ENCODE measurements at places on chromosomes 12 and 14.
A peak's percentile ranks its signal among the peaks of the same experiment; 100 is the strongest.

GRCh38 chr12:3137268-3137781 lies 60.1 kb downstream of the TSPAN9 start:
- DNase-seq: no peak

DNA sequence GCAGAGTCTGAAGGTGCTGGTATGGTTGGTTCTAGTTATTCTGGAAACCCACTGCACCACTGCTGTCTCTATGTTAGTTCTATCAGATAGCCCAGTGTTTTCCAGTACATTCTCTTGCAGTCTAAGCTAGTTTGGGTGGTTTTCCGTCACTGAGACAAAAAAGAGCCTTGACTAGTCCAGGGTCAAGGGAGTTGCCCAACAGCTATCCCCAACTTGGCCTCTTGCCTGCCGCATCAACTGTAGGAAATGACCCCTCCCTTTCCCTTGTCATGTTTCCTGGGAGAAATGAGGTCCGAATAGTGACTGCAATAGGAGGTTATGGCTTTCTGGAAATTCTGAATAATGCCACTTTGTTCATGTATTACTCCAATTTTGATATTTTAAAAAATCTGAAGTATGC lies 160.4 kb downstream of the EFCAB11 start:
- no peak for DNase-seq

- DNase-seq: no peak
These were observed 183.3 kb downstream of the EFCAB11 start for GRCh38 chr14:89771251-89771650.

DNA sequence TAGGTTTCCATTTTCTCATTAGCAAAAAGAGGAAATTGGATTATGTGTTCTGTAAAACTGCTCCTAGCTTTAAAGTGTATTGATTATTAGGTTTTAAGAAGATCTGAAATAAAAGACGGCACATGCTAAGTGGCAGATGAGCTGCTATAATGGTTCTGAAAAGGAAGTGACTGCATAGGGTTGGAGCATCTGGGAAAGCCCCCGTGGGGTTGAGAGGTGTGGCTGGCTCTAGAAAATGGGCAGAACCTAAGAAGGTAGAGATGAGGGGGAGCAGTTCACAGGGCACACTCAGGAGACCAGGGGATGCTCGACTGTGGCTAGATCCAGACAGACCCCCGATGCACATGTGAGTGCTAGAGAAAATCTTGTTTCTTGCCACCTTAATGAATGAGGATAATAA lies 1.9 kb downstream of the IFNG-AS1 start:
- DNase-seq: peak; percentile 32

GRCh38 chr14:104706733-104707607 lies 17.1 kb upstream of the ADSS1 start:
- no peak for DNase-seq

DNA sequence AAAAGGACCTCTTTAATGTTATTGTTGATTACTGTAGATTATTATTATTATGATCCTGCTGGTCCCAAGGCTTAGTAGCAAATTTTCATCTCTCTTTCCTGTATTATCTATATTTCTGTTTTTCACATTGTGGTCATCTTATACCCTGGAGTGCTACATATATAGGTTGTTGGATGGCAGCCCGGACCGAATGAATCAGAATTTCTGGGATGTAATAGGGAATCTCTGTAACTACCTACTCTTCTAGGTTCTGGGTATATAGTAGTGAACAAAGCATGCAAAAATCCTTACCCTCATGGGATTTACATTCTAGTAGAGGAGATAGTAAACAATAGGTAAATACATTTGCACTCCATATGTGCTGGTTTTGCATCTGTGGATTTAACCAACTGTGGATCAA lies 31.4 kb downstream of the NUBPL start:
- no peak for DNase-seq

DNA sequence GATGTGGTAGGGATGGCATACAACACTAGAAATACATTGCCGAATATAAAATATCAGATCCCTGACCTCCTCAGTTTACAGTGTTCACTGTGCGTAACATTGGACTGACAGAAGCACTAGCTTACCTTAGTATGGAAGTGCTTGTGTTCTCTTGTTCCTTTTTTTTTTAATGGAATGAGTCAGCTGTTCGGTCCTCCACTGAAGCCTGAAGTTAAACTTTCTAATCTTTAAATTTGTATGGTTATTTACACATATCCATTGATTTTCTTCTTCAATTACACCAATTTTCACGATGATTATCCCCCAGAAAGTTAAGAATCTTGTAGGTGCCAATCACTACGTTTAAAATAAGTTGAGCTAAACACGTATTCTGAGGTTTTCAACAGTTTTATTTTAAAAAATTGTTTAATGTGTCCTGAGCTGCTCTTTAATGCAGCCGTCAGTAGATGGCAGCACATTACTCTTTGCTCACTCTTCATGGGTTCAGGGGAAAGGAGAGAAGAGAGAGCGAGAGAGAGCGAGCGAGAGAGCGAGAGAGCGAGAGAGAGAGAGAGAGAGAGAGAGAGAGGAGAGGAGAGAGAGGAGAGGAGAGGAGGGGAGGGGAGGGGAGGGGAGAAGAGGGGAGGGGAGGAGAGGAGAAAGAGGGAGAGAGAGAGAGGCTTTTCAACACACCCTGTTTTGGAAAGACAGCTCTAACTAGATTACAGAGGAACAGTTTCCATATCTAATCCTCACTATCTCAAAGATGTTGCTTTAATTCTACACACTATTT lies 134.7 kb upstream of the SCAF11 start:
- peak; percentile 3 for DNase-seq

- DNase-seq: no peak
These were observed 2.1 kb upstream of the EMC9 start for GRCh38 chr14:24143511-24143910.

DNA sequence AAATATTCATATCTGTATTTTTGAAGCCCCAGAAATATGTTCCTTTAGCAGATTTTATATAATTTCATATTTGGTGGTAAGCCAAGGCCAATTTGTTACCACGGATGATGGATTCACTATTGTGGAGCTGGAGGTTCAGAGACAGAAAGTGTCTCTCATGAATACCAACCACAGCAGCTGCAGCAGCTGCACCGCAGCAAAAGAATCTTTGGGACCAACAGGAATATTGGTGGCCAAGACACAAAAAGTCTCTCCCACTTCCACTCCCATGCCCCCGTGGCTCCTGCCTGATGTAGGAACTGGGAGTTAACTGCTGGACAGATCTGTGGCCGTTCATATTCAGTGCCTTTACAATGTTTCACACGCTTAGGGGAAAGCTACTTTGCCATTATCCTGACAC lies 155.3 kb downstream of the ADAMTS20 start:
- DNase-seq: no peak

DNA sequence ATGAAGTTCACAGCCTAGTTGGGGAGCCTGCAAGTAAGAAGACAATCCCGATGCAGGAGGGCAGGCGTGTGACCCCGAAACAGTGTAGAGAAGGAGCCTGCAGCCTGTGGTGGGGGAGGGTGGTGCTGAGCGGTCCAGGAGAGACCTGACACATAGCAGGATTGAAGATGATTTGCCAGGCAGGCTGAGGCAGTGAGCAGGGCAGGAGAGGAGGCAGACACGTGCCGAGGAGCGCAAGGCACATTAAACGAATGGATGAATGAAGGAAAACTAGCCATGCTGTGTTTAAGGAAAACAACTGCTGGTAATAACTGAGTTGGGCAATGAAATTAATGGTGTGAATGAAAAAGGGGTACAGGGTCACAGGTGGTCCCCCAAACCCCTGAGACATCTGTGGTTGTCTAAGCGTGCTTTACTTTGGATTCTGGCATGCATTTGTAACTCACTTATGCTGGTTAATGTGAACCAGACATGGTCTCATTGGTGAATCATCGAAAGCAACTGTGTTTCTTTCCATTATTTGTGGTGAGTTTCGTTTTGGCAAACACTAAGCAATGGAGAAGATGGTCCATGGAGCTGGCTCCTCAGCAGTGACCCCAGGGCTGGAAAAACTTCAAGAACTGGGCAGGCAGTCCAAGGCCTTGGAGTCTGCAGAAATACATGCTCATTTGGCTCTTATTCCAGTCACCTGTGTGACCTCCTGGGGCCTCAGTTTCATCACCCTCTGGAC lies 96.9 kb upstream of the EVL start:
- no peak for DNase-seq

DNA sequence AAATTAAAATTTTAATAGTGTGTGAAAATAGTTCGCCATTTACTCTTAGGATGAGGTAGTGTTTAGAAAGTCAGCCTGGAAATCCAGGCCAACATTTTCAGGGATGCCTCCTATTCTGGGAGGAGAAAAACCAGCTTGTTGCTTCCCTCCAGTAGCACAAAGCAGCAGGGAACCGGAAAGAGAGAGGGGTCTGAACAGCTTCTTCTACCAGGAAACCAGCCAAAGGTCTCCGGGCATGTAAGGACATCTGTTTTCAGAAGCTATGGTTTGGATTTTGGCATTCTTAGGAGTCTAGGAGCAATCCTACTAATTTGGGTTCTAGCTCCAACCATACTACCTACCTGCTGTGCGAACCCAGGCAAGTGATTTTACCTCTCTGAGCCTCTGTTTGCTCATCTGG lies 85.3 kb downstream of the DPF3 start:
- DNase-seq: no peak

DNA sequence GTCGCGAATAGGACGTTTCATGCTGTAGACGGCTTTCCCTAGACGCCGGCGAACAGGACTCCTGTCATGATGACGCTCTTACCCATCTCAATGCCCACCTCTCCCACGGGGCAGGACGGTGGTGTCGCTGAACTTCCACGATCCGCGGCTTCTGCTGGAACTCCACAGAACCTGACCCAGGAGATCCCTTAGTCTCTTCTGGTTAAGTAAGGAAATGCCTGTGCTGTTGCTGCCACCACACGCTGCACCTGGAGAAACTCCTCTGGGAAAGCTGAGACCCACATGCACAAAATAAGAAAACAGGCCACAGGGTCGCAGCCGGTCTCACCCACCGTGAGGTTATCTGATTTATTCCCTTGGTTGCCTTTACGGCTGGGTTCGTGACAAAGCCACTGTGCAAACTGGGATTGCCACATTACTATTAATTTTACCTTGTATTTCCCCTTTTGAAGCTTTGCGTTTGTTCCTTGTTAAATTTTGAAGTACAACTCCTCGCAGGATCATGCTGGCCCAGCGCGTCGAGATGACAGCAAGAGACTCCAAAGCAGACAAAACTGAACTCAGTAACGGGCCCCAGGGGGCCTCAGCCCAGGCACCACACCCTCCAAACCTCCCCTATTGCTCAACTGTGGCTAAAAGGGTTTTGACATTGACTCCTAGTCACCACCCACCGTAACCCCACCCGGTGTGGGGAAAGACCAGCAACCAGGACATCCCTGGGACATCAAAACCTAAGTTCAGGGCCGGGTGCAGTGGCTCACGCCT lies 9.2 kb upstream of the MMP17 start:
- no peak for DNase-seq

- no peak for DNase-seq
These were observed 165.1 kb downstream of the GXYLT1 start for GRCh38 chr12:41979574-41979973.

GRCh38 chr12:12734561-12735071 lies 17.4 kb downstream of the CDKN1B start:
- DNase-seq: no peak

GRCh38 chr12:18629916-18630315 lies 107.9 kb downstream of the PLCZ1 start:
- no peak for DNase-seq

GRCh38 chr12:11499806-11500187 lies 104.4 kb upstream of the PRB2 start:
- DNase-seq: no peak

DNA sequence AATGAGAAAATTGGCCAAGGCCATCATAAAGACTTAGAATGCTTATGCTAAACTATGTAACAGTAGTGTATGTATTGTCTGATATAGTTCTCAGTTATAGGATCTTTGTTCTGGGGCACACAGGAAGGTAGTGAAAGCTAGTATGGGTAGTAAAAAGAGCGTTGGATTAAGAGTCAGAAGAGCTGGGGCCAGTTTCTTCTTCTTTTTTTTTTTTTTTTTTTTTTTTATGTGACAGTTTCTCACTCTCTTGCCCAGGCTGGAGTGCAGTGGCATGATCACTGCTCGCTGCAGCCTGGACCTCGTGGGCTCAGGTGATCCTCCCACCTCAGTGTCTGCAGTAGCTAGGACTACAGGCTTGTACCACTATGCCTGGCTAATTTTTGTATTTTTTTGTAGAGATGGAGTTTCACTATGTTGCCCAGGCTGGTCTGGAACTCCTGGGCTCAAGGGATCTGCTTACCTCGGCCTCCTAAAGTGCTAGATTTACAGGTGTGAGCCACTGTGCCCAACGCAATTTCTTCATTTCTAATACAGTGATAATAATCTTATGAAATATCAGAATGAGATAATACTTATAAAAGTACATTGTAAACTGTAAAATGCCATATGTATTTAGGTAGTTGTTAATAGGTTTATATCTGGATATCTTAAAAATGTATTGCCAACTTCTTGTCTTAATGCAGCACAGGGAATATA lies 7.4 kb downstream of the MDM2 start:
- DNase-seq: no peak

DNA sequence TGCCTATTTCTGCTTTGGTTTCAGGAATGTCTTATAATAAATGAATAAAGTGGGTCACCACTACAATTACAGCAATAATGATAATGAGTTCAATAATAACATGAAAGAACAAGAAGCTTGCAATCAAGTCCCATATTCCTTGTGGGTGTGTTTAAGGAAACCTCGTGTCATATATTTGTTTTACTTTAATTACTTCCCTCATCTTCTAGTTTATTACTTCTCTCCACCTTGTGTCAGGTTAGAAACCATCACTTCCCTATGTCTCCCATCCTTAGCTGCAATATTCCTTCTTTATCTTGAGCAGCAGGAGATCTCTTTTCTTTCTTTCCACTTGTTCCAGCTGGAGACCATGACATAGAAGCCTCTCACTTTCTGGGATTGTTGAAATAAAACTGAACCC lies 384.0 kb upstream of the TMEM132C start:
- DNase-seq: no peak
